Chondrocyte (in vitro differentiated cells): ENCODE measurements at places on chromosomes 13 and 19.
A peak's percentile ranks its signal among the peaks of the same experiment; 100 is the strongest.

- no peak for DNase-seq
Observed at GRCh38 chr13:98466634-98467236, 110.2 kb downstream of the STK24 start.

DNA sequence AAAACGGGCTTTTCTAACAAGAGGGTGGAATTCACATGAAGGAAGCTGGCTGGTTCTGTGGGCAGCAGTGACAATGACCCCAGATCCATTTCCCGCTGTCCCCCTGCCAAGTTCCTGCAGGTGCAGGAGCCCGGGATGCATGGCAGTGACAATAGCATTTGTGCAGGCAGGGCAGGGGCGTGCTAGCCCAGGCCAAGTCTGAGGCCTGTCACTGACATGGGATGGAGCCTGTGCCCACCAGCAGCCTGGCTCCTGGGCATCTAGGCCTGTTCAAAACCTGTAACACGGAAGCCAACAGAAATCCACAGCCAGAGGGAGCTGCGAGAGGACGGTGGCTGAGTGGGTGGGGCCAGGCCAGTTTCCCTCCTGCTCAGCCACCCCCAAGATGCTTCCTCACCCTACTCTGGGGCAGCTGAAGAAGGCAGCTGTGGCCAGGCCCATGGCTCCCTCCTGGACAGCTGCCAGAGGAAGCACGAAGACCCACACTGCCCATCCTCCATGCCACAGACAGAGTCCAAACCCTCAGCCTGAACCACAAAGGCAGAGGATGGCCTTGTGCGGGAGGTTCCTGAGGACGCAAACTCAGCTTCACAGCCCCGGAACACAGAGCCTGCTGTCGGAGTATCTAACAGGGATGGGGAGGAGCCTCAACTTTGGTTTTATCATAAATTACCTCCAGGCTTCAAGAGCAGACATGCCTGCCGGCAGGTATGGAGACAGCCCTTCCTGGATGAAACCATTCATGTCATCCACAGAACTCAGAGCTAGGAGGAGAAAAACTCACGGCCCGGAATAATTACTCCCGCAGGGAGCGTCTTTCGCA lies 74.0 kb downstream of the CEBPG start:
- DNase-seq, result peak; percentile 59

DNA sequence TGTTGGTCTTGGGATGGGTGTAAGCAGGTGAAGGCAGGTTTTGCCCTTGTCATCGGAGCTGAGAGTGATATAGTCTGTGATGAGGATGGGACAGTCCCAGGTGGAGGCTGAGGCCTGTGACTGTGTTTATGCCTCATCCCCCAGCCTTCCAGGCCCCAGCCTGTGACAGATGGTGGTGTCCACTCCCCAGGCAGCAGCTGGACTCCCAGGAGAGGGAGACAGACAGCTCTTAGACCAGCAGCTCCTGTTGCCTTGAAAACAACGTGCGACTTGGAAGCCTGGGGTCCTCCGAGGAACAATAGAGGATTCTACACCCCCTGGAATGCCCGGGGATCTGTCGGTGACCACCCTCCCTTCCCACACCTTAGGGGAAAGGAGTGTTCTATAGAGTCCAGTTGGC lies 63.8 kb downstream of the CHST8 start:
- peak; percentile 39 for DNase-seq

- no peak for DNase-seq
Observed at GRCh38 chr19:55836340-55836739, at the start of gene NLRP4. Gene NLRP4, plus strand, starts transcription at chr19:55836540. Its CDS starts 15,541 bp downstream, at chr19:55852081.

DNA sequence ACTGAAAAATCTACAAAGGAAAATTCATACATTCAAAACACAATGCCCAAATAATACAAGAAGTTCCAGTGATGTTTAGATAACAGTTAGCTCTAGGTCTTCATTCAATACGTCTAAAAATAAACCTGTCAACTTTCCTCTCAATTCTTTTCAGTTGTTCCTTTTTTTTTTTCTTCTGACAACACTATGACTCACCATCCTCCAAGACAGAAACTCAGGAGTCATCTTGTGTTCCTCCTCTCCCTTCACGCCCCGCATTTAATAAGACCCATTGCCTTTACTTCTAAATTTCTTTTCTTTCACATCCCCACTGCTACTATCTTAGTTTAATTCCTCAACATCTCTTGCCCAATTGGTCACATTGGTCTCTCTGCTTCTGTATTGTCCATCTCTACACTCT lies 759.9 kb downstream of the GPC5 start:
- DNase-seq, result no peak

DNA sequence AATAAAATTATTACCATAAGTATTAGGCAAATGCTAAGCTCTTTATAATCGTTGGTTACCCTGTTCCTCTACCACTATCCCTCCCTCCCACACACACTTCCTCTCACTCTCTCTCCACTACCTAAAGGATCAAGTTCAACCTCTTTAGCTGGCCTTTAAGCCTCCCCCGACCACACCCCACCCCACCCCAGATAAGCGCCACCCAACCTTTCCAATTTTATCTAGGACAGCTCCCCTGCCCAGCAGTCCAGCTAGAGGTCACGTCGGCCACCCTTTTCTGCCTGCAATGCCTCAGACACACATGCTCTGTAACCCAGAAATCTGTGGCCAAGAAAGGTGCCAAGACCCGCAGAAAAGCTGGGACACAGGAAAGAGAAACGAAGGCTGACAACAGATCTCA lies 1.1 kb downstream of the LYPD4 start:
- DNase-seq, result no peak

DNA sequence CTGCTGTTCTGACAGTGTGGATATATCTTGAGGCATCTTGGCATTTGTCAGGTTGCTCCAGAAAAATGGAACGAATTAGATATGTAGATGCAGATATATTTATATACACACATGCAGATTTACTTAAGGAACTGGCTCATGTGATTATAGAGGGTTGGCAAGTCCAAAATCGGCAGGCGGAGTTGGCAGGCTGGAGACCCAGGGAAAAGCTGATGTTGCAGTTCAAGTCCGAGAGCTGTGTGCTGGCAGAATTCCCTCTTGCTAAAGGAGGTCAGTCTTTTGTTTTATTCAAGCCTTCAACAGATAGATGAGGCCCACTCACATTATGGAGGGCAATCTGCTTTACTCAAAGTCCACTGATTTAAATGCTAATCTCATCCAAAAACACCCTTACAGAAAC lies 24.4 kb upstream of the CSNK1A1L start:
- no peak for DNase-seq

DNA sequence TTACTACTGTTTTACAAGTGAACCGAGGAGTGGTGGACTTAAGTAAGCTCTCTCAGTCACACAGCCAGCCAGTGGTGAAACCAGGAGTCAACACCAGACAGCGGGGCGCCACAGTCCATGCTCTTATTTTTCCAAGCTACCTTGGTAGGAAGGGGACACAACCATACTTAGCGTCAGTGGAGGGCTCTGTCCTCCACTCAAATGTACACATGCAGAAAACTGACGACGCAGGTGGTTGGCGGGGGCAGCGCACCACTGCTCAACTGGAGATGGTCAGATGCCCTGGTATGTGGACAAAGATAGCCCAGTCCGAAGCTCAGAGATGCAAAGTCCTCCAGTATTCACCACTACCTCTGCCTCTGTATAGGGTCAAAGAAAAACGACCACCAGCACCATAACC lies 1.1 kb downstream of the ZNF667 start:
- DNase-seq, result no peak

- DNase-seq, result no peak
Observed at GRCh38 chr13:85819513-85819912, 20.3 kb upstream of the SLITRK6 start.

GRCh38 chr13:21812192-21812626 lies 141.3 kb downstream of the FGF9 start:
- no peak for DNase-seq

DNA sequence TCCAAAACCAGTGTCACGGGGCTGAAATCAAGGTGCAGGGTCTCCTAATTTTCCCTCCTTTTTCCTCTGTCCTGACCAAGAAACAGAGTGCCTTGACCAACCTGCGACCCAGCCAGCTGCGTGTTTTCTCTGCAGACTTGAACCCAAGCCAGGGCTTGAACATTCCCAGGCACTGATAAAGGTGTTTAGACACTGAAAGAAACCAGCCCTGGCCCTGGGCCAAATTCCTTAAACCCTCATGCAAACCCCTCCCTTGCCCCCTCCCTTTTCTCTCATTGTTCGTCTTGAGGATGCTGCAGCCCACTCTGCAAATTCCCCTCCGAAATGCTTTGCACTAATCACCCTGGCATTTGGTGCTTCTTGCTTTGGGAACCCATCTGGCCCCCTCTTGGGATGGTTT lies 9.5 kb upstream of the FFAR2 start:
- DNase-seq, result no peak

DNA sequence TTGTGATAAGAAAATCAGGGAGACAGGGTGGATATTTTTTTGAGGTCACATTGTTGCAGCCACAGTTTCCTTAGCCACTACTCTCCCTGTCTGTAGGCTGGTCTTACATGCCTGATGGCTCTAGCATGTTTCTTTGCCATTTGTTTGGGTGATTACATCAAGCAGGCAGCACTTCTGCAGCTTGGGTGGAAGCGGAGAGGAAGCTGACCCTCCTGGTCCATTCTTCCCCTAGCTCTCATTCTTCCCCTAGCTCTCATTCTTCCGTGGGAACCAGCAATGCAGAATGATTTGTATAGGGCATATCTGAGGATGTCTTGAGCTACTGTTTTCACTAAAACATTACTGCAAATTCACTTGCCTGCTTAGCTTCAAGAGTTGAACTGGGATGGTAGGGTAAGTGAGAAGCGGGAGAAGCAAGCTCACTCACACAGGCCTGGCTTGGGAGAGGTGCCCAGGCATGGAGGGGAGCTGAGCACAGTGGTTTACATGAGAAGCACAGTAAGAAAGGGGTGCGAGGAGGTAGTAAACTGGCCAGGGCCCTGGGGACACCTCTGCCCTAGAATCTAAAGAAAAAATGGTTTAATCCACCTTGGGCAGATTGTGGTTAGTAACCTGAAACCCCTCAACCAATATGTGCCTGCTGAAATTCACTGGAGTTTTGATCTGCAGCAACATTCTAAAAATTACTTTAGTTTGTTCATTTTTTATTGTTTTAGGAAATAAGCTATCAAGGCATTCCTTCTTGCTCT lies 538.9 kb downstream of the RFC3 start:
- DNase-seq, result no peak

- no peak for DNase-seq
Observed at GRCh38 chr19:33590224-33590623, 31.5 kb upstream of the CHST8 start.

DNA sequence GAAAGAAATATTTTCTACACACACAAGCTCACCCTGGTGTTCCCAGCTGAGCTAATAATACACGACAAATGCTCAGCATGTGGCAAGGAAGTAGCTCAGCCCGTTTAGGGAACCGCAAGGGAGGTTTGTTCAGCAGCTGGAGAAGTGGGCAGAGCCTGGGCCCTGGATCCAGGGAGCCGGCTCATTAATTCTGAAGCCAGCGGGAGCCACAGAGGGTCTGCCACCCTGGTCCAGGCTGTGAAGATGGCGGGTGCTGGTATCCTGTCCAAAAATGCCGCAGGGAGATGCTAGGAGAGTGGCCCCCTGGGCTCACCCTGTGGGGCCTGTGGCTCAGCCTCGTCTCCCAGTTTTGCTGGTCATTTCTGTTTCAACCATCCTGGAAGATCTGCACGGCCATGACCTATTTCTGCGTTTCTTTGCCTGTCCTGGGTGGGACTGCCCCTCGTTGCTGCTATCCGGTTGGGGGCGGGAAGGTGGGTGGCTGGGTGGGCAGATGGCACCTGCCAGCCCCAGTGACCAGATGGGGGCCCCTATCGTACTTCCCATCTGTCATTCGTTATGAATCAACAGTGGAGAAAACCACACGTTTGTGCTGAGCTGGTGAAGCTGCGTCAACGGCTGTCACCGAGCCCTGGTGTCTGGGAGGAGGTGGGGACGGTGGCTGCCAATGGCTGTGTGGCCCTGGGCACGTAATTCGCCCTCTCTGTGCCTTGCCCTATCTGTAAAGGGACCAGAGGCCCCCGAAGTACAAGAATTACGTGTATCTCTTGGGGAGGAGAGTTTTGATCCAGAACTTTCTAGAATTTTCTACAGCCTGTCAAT lies 2.7 kb upstream of the GNA15 start:
- DNase-seq, result no peak

DNA sequence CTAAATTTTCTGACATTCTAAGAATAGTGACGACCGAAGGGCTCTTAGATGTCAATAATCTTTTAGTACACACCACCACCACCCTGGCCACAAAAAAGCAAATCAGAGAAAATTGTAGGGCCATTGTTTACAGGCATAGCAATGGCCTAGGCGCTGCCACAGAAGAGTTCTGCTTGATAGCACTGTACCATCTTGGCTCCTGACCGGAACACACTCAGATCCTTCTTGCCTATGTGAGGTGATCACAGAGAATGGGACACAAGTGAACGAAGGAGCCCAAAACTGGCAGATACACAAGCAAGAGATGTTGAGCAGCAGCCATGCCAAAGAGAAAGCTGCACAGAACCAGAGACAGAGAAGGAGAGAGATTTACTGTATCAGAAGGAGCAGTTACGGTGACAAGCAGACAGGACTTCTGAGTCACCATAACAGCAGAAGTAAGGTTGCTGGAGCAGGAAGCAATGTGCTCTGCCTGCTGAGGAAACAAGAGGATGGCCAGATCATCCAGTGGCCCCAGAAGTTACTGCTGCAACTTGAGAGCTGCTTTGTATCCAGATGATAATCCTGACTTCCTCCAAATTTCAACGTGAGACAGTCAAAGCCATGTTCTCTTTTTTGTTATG lies 105.2 kb downstream of the SLITRK6 start:
- DNase-seq, result no peak

DNA sequence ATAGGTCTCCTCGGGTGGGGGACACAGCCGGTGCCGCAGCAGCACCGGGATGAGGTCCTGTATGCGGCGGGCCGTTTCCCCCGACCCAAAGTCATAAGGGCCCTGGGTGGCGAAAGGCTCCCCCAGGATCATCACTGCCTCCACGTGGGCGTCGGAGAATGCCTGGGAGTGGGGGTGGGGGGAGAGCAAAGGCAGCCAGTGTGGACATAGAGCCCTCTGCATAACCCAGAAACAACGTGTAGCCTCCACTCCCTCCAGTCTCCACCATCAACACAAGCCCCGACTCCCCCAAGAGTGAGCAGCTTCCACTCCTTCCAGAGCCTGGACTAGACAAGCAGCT lies 1.7 kb upstream of the NUMBL start:
- no peak for DNase-seq

DNA sequence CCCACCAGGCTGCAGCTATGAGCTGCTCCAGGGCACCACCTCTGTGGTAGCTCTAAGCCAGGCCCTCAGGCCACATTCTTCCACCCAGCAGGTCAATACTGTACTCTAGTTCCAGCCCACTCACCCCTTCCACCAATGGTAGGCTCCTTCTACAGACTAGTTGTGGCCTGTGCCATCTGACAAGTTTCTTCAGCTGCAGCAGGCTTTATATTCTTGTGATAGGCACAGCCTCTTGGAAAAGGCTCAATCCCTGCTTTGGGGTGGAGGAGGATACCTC lies 8.5 kb downstream of the MICU2 start:
- no peak for DNase-seq
